Stimulated activated CD8-positive, alpha-beta memory T cell treated with anti-CD3 and anti-CD28 coated beads, Interleukin-7, amount 100 ng/mL, for 1 hour (primary cell): ENCODE measurements at places on chromosomes 1 and 21.

DNA sequence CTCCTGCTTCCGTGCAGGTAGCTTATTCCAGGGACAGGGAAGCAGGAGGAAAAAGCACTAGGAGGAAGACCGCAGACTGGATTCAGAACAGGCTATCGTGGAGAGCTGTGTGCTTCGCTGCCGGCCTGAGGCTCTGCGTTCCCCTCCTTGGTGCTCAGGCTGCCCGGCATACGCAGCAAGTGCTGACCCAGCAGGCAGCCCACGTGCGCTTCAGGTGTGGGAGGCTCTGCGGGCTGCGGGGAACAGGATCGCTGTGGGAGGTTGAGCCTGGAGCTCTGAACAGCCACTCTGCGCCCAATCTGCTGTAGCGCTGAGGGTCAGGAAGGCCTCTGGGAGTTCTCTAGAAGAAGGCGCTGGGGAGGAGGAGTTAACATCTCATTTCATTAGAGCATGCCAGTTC, 27.9 kb downstream of the DOP1B start:
- no peak for DNase-seq

- DNase-seq = no peak
Measured at GRCh38 chr21:44868707-44869106, 4.8 kb downstream of the PTTG1IP start.

DNA sequence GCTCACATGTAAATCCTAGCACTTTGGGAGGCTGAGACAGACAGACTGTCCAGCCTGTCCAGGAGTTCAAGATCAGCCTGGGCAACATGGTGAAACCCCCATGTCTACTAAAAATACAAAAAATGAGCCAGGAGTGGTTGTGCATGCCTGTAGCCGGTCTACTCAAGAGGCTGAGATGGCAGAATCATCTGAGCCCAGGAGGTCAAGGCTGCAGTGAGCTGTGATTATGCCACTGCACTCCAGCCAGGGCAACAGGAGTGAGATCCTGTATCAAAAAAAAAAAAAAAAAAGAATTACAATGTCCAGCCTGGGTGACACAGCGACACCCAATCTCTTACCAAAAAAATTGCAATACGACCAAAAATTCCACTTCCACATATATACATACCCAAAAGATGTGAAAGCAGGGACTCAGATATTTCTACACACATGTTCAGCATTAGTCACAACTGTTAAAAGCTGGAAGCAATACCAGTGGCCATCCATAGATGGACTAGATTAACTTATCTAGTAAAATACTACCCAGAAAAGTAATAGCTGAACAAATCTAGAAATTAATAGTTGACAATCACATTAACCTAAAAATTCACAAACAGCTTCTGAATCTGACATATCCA, 49.2 kb downstream of the ASH1L start:
- no peak for DNase-seq

GRCh38 chr1:231414260-231415016, 7.6 kb downstream of the EGLN1 start:
- DNase-seq = no peak

DNA sequence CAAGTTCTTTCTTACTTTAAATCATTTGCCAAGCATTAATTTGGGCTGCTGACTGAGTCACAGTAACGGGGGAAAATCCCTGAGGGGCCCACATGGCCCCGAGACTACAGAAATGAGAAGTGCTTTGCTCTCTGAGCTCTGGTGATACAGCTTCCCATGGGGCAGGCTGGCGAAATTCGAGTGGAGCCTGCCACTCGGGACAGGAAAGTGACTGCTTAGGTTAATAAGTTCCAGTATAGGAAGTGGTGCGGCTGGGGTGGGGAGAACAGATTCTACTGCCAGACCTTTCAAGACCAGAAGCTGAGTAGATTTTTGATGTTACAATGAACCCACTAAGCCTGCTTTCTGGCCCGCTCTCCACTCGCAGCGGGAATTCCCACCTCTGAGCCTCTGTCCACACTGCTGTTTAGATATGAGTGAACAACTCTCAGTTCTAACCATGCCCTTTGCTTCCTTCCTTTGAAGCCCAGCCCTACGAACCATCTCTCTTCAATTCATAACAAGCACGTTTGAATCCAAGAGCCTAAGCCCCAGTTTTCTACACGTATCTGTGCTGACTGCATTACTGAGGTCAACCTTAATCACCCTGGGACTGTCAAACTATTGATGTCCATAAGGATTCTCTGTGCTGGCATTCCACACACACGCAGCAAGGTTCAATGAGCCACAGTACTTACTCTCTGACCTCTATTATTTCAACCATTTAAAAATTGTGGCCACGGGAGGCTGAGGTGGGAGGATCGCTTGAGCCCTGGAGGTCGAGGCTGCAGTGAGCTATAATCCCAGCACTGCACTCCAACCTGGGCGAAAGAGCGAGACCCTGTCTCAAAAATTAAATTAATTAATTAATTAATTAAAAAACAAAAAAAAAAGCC, 9.6 kb downstream of the ZBTB17 start:
- peak; percentile 27 for DNase-seq
